ENCODE measurements at places on chromosomes 11 and 22. TPM values are rescaled to one million over a fixed set of nuclear protein-coding genes. Genes with fewer than 3 reads are reported as not detected.

The TPBGL gene
- total RNA-seq: 0.60 TPM

DNA sequence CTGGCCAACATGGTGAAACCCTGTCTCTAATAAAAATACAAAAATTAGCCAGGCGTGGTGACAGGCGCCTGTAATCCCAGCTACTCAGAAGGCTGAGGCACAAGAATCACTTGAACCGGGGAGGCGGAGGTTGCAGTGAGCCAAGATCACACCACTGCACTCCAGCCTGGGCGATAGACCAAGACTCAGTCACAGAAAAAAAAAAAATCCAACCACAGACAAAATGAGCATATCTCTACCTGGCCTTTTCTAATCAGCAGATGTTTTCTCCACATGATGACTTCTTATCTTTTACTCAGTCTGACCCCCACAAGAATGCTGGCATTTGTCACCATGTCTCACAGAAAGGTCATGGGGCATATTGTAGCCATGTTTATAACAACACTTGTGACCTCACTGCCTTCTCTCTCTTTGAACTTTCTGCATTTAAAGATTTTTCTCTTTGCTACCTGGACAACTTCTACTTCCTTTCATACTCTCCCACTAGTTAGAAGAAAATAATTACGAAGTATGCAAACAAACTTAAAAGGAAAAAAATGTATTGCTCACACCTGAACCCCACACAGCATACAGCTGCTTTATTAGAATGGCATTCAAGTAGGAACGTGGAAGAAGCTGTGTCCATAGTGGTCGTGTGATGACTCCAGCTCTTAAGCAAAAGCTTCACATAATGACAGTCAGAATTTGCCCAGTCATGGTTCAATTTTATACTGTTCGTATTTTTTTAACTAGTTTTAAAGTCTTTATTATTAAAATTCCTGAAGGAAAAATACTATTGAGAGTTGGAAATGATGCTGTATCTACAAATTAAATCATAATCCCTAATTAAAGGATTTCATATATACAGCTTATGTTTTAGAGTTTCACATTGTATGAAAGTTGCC is 65.4 kb downstream of the ZC3H12C start:
- no peak for DNase-seq

DNA sequence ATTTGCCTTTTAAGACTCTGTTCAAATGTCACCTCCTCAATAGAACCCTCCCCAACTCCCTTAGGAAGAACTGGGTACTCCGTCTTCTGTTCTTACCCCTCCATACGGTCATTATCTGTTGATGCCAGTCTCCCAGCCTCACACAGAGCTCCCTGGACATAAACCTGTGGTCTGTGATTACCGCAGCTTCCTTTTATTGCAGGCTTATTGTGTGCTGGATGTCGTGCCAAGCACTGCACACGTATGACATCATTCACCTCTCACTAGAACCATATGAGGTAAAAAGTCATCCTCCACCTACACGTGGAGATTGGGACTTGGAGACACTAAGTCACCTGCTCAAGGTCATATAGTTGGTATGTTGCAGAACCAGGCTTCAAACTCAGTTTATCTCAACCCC is 15.3 kb downstream of the PTPN5 start:
- DNase-seq: no peak

DNA sequence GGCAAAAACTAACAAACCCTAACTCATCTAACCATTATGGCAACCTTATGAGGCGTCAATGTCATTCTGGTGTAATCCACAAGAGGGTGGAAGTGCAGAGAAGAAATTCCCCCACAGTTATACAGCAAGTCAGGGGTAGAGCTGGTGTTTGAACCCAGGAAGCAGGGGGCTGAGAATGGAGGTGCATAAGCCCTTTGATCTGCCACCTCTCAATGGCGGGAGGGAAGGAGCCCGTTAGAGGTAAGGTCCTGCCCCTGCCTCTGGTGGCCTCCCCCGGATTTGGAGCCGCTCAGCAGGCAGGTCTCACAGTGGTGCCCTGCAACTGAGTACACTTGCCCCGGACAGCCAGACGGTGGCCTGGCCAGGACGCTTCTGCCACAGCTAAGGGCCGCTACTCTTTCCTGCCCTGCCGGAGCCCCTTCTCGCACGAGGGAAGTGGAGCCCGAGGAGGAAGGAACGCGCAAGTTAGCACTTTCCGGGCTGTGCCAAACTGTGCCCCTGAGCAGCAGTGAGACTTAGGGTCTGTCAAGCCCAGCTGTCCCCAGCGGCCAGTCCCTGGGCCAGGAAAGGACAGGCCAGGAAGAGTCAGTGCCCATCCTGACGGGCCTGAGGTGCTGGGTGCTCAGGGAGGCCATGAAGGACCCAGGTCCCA is 1.1 kb downstream of the FXYD2 start:
- no peak for DNase-seq

- no peak for DNase-seq
Observed at GRCh38 chr22:50208939-50209892, 8.4 kb downstream of the SELENOO start.

DNA sequence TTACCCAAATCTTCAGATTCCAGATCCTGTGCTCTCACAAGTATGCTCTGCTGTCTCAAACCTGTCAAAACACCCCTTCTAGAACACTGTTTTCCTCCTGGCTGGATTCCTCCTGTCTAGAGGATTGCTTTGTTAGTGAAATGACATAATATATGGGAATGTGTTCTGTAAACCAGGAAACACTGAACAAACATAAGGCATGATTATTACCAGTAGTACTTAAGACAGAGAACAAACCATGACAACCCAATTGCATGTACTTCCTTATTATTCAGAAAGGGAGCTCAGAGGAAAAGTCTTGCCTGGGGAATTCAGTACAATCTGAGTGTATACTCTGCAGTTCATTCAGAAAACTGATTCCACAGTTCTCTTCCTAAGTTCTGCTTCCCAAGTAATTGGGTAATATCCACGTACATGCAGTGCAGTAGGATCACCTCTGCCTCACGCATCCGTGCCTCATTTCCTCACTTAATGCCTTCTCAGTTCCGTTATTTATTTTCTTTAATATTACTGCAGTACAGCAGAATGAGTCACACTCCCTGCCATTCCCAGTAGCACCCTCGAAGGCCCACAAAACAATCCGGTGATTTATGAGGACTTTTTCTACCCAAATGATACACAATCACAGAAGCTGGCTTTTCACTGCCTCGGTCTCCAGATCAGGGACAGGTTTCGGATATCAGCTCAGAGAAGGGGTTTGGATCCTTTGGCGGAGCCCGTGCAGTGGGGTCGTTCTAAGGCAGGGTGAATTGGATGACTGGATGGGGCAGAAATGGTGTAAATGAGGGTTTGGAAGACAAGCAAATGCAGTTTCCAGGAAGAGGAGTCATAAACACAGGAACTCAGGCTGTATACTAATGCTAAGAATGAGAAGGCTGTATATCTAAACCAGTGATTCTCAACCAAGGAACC is 896.9 kb downstream of the KCNA4 start:
- no peak for DNase-seq

- peak; percentile 69 for DNase-seq
Observed at GRCh38 chr11:121451986-121452608, at the start of gene SORL1. SORL1 (plus strand) TSS chr11:121452314; CDS start chr11:121452332, 18 bp downstream.

DNA sequence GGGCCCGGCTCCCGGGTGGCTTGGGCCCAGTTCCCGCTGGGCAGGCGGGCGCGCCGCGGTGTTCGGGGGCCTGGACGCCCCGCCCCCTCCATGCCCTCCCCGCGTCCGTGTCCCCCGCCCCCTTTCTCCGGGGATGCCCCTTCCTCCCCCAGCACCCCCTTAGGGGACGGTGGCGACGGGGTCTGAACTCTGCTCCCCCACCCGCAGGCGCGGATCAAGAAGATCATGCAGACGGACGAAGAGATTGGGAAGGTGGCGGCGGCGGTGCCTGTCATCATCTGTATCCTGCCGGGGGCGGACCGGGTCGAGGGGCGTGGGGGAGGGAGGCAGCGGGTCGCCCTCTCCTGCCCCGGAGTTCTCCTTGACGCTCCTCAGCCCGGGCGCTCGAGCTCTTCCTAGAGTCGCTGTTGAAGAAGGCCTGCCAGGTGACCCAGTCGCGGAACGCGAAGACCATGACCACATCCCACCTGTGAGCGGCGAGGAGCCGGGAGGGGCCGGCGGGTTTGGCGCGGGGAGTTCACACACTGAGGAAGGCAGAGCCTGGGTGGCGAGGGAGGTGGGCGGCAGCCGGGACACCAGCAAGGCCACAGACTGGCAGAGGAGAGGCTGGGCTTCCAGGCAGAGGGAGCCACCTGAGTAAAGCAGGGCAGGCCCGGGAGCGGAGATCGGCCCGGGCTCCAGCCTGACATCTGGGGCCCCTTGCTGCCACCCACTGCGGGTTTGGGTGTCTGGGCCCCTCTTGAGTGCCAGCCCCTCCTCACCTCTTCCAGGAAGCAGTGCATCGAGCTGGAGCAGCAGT is 546 bp downstream of the DRAP1 start:
- DNase-seq: peak; percentile 42

DNA sequence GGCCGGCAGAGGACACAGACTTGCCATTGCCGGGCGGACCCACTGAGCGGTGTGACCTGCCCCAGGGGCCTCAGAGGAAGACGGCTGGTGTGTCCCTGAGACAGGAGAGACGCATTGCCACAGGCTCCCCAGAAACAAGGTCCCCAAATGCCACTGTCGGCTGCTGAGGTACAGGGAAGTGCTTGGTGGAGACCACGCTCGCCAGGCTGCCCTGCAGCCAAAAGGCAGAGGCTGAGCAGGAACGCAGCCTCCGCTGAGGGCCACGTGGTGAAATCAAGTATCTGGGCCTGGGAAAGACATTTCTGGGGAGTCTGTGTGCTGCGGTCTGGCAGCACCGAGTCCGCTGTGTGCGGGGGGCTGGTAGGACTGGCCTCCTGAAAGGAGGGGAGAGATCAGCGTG is 794.9 kb downstream of the BRD1 start:
- no peak for DNase-seq

DNA sequence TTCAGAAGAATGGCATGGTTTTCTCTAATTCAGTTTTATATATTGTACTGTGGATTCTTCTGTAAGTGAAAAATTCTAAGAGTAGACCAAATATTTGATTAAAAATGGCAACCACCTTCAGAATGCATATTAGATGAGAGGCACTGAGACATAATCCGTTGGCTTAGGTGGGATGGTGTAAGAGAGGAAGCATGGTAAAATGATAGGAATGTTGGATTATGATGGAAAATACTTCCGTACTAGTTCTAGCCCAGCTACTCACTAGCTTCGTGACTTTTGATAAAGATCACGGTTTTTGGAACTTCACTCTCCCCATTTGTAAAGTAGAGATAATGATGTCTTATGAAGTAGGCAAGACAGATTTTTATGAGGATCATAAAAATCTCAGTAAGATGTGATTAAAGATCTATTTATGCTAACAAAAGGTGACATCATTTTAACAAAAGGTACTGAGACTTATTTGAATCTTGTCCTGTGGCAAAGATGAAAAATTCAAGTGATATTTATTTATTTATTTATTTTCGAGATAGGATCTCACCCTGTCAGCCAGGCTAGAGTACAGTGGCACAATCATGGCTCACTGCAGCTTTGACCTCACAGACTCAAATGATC is 37.5 kb downstream of the UVRAG start:
- no peak for DNase-seq

DNA sequence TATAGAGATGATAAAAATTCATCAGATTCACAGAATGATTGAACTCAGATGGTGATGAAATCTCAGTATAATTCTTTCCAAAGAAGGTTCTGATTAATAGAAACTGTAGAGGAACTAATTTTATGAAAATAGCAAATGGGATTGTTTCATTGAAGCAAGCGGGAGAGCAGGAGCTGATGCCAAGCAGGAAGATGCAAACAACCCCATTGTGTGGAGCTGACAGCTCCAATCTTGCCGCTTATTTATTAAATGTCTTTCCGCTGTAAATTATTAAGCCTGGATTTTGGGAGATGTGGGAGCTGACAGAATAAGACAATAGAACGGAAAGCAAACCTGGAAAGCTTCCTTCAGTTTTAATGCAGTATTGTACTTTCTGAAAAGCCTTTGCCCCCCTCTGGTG is 6.0 kb upstream of the TMEM218 start:
- no peak for DNase-seq

The RPS3 gene
- total RNA-seq: 4,448 TPM

GRCh38 chr11:72778535-72779494 is 15.0 kb downstream of the STARD10 start:
- DNase-seq: no peak

DNA sequence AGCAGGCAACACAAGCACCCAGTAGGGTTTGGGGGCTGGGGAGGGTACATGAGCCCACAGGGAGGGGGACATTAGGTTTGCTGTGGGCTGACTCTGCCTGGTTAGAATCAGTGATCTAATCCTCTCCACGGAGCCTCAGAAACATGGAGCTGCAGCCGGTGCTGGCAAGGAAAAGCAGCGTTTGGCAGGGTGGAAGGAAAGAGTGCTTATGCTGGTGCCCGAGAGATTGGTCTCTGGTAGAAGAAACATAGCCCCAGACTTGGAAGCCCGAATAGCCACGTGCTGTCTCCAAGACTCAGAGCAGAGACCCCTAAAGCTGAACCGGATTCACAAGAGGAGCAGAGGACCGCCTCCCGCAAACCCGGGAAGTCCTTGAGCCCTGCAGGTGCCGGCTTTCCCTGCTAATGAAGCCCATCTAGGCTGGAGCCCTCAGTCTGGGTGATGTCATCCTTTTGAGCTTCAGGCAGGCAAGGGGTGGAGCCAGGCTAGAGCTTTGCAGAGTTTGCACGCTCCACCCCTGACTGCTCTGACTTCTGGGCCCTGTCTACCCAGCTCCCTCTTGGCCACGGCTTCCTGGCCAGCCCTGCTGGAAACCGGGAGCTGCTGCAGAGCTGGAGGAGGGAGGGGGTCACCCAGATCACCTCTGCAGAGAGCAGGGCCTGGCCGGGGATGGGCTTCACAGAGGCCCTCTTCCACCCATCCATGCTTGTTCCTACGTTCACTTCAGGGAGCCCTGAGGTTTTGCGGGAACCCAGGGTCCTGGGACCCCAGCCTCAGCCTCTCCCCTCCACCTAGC is 35.0 kb upstream of the JAM3 start:
- peak; percentile 34 for DNase-seq

GRCh38 chr11:102254047-102254446 is 63.2 kb upstream of the BIRC3 start:
- no peak for DNase-seq

- DNase-seq: no peak
Observed at GRCh38 chr11:95432714-95433503, 201.9 kb upstream of the SESN3 start.

GRCh38 chr11:24226606-24227005 is 270.2 kb upstream of the LUZP2 start:
- DNase-seq: no peak

The PTGDR2 gene
- 0.52 TPM for total RNA-seq

DNA sequence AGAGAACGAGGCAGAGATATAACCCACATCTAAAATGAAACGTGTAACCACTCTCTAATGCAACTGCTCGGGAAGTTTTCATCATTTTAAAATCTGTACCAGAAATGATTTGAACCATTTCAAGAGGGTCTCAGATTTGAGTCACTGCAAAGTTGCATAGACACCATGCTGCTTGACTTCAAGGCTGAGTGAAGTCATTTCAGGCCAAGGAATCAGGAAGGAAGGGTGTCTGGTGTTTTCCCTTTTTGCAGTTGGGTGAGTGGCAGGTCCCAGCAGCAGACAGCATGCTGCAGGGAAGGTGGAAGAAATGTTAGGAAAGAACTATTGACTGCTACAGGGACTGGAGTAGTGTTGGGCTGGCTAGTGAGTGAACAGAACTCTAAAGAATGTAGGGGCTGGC is 16.5 kb downstream of the TANGO2 start:
- DNase-seq: no peak

- no peak for DNase-seq
Observed at GRCh38 chr11:62034036-62034338, 66.6 kb upstream of the FTH1 start.

Measured in T-helper 17 cell (primary cell).